ENCODE measurements at places on chromosomes 13 and 19.

GRCh38 chr19:17669419-17669818 lies 18.7 kb downstream of the UNC13A start:
- no peak for DNase-seq

- DNase-seq: peak; percentile 40
Measured at GRCh38 chr13:99307648-99308339, 595 bp upstream of the GPR183 start.

- DNase-seq: no peak
Measured at GRCh38 chr19:16160943-16161560, 12.3 kb downstream of the CIB3 start.

DNA sequence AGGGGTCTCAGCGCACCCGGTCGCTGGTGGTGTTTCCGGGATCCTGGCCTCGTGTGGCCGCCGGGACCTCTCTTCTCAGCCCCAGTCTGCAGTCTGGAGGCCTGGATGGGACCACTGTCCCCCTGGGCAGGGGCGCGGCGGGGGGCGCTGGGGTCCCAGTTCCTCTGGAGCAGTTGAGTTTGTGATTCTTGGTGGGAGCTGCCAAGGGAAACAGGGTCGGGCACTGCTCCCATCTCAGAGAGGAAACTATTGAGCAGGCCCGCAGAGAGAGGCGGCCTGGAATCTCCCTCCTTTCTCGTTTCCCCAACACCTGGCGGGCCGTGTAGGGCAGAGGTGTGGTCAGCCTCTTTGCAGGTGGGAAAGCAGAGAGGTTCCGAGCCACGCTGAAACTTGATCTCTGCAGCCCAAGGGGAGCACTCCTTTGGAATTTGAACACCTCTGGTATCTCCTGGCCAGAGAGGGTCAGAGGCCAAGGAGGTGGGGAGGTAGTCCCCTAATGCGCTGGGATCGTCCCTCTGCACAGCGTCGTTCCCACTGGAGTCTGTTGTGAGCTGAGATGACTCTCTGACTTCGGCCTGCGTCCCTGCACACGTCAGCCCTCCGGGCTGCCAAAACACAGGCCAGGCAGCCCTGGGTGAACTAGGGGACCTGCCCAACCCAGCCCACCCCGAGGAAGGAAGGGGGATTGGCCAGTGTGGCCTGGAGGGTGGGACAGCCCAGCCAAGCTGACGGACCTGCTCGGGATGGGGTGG lies 741 bp downstream of the PLEKHF1 start:
- peak; percentile 79 for DNase-seq

DNA sequence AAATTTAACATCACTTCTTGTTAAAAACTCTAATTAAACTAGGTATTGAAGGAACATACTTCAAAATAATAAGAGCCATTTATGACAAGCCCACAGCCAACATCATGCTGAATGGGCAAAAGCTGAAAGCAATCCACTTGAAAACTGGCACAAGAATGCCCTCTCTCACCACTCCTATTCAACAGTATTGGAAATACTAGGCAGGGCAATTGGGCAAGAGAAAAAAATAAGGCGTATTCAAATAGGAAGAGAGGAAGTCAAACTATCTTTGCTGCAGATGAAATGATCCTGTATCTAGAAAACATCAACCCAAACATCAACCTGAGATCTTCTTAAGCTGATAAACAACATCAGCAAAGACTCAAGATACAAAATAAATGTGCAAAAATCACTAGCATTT lies 15.6 kb upstream of the LILRB1 start:
- no peak for DNase-seq

All from tibial artery (tissue), 4 donors.